ENCODE measurements at places on chromosomes 2 and 18.

DNA sequence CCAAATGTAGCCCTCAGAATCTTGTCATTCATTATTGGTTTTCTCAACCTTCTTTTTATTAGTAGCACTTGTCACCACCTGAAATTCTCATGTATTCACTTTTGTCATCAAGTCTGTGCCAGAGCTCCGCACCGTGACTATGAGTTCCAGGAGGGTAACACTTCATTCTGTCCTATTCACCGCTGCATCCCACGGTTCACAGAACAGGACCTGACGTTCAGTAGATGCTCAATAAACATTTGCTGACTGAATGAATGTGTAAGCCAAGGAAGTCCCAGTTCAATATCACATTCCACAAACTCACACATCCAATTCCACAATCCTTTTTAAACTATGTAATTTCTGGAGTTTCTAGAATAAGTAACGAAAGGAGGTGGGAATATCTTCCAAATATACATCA lies 65.5 kb downstream of the MOGAT1 start:
- DNase-seq = no peak

DNA sequence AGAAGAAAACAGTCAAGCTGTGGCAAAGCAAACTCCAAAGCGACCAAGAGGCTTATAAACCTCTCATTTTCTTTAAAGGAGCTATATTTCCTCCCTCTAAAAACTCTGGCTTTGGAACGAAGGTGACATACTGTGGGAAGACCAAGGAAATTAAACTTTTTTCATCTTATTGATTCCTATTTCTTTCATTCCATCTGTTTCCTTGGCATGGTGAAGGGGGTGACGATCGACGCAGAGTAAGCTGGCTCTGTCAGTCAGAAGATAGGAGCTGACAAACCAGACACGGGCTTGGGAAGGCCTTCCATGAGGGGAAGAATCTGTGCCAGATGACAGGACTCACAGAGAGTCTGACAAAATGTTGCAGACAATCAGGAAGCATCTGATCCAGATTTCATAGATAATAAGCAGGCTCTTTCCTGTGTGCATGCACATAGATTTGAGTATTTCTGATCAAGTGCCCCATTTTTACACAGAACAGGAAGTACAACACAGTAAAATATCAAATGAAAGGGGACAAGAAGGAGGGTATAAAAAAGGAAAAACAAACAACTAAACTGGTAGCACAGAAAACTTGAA lies 261.7 kb downstream of the SATB2 start:
- no peak for DNase-seq

- DNase-seq = no peak
These were observed 176.1 kb downstream of the CAPN13 start for GRCh38 chr2:30631051-30631671.

DNA sequence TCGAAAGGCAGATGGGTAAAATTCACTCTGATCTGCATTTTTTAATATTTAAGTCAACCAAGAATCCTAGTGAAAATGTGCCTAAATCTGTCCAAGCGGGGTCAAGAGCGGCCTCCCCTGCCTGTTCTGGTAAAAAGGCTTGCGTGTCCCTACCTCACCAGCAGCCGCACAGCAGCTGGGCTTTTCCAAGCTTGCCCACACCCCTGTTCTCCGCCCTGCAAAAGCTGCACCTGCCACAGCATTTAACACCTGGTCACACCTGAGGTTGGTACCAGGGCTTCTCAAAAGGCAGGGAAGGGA lies 25.8 kb upstream of the TMEM182 start:
- no peak for DNase-seq

DNA sequence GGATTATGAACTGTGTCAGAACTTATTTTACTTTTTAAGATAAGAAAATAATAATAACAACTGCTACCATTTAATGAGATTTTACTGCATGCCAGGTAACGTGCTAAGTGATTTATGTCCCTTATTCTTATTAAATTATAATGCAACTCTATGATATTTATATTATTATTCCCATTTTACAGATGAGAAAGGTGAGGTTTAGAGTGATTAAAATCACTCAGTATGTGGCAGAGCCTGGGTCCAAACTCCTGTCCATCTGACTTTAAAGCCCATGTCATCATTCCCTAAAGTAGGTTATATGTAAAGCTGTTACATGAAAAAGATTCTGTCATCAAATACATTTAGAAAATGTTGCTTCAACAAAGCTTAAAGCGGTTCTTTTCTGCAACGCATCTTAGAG lies 288.8 kb upstream of the SESTD1 start:
- DNase-seq = no peak

DNA sequence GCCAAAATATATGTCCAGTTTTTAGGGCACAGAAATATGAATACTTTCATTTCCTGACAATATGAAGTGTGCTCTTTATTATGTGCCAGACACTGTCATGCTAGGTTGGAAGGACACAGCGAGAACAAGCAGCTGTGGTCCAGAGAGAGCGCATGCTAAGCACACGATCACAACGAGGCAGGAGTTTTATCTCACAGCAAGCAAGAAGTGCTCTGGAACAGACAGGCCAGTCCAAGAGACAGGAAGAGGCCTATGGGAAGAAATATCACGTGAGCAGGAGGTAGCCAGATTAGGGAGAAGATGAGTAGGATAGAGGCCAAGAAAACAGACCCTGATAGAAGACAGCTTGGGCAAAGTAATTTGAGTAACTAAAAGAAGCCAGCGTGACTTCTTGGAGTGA lies 135.5 kb upstream of the CAB39 start:
- DNase-seq = no peak

GRCh38 chr18:64379662-64380061 lies 230.8 kb upstream of the LINC00305 start:
- DNase-seq = no peak

- DNase-seq = no peak
These were observed 299.7 kb downstream of the DSEL start for GRCh38 chr18:67216846-67217245.

- no peak for DNase-seq
These were observed 41.3 kb downstream of the RHOB start for GRCh38 chr2:20488201-20488641.

DNA sequence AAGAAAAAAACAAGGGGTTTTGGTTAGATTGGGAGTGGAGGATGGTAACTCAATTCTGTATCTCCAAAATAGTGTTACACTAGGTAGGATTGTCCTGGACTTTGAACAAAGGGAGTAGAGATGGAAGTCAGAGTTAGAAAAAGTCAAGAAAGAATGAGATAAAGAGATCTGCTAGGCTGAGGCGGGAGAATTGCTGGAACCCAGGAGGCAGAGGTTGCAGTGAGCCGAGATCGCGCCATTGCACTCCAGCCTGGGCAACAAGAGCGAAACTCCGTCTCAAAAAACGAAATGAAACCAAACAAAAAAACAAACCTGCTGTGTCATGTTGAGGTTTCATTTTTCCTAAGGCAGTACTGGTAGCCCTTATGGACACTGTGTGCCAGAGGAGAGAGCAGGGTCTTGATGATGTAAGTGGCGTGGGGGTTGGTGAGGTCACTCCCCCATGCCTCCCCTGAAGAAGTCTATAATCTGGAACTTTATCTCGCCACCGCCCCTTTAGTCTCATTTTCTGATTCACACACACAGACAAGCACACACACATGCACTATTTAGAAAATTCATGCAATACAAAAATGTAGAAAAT lies 10.5 kb downstream of the DRC1 start:
- DNase-seq = no peak

GRCh38 chr2:120012363-120012762 lies 514 bp upstream of the EPB41L5 start:
- DNase-seq = no peak

GRCh38 chr2:202400941-202401340 lies 24.8 kb downstream of the BMPR2 start:
- no peak for DNase-seq

DNA sequence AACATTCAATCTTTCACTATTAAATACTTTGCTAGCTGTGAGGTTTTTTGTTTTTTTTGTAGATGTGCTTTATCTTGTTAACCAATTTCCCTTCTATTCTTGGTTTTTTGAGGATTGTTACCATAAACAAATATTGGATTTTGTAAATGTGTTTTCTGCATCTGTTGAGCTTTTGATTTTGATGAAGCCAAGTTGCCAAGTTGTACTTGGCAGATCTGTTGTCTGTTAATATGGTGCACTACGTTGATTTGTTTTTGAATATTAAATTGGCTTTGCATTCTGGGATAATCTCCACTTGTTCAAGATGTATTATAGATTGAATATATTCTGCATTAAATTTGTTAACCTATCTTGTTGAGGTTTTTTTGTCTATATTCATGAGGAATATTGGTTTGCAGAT lies 114.6 kb downstream of the VWA3B start:
- DNase-seq = no peak

- DNase-seq = no peak
These were observed 17.3 kb upstream of the TRIM43 start for GRCh38 chr2:95574506-95574905.

- DNase-seq = peak; percentile 6
These were observed 49.7 kb upstream of the CD28 start for GRCh38 chr2:203656522-203657287.

DNA sequence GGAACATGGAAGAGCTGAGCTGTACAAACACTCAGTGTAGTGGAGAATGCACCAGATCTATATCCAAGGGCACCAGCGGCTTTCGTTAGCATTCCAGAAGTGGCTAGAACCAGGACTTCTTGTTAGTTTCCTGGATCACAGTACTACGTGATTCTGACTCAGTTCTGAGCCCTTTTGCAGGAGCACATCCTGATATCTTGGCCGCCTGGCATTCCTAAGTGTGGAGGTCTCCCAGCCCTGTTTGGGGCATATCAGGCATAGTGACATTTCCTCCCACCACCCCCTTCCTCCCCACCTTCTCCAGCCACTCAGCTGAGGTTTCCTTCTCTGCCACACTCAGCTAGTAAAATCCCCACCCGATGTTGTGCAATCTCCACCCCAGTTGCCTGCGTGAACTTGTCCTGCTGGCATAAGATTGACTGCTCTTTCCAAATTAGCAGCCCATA lies 63.4 kb downstream of the BMP10 start:
- no peak for DNase-seq

DNA sequence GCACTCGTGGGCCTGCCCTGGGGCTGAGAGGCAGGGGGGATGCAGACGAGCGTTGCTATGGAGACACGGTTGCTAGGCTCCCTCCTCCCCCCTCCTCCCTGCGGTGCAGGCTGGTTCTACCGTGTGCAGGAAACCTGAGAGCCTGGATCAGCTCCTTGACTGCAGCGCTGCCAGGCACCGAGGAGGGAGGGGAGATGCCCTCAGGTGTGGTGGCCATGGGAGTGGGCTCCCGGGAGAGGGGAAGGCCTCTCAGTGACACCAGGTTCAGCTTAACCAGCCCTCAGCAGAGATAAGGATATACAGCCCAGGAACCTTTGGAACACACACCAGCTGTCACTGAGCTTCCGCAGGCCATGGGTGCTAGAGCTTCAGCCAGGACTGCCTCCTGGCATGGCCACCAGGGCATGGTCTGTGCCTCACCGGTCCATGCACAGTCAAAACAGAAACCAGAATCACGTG lies 124.4 kb upstream of the PXDN start:
- DNase-seq = no peak

DNA sequence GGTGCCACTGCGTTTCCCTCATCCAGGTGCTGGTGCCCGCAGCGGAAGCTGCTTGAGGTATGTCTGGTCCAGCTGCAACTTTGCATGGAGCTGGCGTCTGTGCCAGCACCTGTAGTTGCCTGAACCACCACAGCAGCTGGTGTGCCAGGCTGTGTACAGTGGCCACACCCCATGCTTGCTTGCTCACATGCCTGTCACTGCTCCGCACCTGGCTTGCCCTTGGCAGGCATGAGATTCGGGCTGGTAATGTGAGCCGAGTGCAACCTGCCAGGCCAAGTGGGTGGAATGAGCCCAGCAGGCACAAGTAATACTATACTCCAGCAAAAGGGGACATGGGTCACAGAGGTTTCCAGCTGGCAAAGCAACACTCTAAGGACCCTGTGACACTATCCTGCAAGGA lies 1123.3 kb upstream of the ACVR2A start:
- no peak for DNase-seq

GRCh38 chr18:11655606-11655932 lies 33.5 kb upstream of the GNAL start:
- DNase-seq = no peak

- no peak for DNase-seq
These were observed 179.0 kb downstream of the ASXL3 start for GRCh38 chr18:33757037-33757436.

GRCh38 chr2:54881759-54882158 lies 158.3 kb downstream of the EML6 start:
- DNase-seq = no peak

DNA sequence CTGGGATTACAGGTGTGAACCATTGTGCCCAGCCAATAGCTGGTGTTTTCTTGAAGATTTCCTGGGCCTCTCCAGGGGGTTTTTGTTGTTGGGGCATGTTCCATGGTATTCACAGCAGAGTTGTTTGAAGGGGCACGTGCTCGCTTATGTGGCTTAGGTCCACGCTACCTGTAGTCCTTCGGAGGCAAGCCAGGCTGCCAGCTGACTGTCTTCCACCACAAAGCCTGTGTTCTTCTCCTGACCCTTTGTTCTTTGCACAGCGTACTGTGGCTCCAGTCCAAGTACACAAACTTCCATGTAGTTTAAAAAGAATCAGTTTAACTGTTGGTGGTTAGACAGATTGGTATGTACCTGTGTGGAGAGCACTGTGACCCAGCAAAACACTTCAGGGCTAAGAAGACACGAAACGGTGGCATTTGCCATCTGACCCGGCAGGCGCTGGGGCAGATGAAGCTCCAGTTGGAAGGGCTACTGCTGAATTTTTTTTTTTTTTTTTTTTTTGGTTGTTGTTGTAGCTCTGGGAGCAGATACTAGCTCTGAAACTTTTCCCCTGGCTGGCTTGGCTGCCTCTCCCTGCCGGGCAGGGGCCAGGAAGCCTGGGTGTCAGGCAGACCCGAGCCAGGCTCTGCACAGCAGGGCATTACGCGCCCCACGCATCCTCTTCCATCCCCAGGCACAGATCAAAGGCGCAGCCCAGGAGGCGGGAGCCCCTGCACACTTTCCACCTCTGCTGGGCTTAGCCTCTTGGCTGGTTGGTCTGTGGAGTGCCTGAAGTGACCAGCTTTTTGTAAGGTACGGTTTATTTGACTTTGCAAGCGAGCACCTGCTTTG lies 5.7 kb downstream of the GREB1 start:
- DNase-seq = no peak

GRCh38 chr2:12432985-12433625 lies 283.6 kb upstream of the TRIB2 start:
- no peak for DNase-seq

- no peak for DNase-seq
These were observed 8.3 kb upstream of the IL1RN start for GRCh38 chr2:113119111-113119510.

GRCh38 chr2:35714883-35715282 lies 640.7 kb upstream of the CRIM1 start:
- DNase-seq = no peak

DNA sequence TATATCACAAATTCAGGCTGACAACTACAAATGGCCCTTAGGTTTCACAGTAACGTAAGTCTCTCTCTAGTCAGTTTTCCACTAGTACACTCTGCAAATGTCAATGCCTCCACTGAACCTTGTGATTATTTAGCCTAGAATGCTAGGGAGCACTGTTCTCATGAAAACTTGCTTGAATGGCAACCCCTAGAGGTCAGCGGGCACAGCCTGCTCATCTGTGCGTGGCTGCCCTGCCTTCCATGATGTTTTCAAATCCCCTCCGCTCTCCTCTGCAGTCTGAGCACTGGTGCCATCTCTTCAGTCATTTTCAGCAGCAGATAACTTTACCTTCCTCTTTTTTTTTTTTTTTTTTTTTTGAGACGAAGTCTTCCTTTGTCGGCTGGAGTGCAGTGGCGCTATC lies 84.1 kb upstream of the GULP1 start:
- no peak for DNase-seq

All from stimulated activated CD4-positive, alpha-beta T cell treated with anti-CD3 and anti-CD28 coated beads, Interleukin-15, amount 100 ng/mL, for 24 hours (primary cell).